ENCODE measurements at places on chromosomes 11 and 22.

DNA sequence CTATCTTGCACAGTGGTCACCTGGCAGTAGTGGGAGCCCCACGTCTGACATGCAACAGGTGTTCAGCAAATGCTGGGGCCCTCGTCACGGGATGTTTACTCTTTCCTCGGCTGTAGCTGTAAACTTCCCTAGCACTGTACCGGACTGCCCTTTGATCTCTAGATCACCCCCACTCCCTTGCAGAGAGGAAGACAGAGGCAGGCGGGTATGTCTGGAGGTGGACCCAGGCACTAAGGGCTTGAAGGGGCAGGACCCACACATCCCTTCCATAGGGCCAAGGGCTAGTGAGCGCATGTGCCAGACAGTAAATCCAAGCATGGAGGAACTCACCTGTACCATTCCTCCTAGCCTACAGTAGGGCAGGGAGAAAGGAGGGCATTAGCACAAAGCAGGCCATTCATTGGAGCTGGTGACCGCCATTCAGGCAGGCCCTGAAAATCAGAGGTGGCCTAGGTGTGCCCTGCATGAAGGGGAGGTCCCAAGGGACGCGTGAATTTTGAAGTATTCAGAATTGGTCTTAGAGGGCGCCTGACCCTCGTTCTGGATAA lies 1.9 kb upstream of the SMTN start:
- no peak for DNase-seq

DNA sequence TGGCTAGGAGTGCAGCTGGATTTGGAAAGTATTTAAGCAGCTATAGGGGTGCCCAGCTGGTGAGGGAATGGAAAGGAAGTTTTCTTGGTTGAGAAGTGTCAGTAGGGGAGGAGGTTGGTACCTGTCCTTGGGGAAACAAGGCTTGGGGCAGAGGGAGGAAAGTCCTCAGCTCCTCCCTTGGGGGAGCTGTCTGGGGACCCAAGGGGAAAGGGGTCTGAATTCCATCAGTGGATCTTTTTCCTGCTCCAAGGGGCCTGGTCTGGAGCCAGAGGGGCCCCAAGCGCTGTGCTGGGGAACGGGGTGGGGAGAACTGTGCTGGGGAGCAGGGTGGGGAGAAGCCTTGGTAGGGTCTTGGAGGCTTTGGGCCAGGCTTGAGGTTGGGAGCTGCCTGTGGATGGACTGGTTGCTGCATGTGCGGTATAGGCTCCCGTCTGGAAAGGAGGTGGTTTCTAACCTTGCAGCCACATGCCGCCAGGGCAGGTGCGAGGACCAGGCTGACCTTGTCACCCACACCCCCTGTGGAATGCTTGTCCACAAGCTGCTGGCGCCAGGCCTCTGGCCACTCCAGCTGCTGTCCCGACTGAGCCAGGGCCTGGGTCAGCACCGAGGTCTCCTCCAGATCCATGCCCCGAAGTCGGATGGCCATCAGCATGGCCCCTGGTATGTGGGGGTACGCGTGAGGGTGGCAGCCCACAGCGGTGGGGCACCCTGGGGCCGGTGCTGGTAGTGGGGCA lies 963 bp downstream of the TYMP start:
- no peak for DNase-seq

- no peak for DNase-seq
Observed at GRCh38 chr11:73978576-73979086, 4.0 kb downstream of the UCP2 start.

GRCh38 chr11:112771851-112772250 lies 189.4 kb upstream of the NCAM1 start:
- no peak for DNase-seq

DNA sequence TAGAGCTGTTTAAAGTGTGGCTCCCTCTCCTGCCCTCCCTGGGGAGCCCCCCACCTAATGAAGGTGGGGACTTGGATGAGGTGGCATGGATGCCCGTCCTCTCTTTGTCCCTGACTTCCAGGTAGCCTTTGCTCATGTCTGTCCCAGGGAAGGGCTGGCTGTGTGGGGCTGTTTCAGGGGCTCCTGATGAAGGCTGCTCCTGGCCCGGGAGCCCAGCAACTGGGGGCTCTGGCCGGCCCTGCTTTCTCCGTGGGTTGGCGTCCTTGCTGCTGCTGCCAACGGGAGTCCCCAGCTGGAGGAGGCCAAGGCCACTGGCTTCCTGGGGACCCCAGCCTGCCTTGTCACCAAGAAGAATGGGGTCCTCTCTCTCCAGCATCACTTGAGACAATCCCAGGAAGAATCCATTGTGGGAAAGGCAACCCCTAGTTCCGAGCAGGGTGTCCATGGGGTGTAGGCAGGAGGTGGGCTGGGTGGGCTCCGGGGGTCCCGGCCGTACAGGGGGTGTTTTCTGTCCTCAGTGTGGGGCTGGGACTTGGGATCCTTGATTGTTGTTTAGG lies 13.2 kb downstream of the GRAMD4 start:
- DNase-seq, result no peak

- no peak for DNase-seq
Observed at GRCh38 chr22:49077586-49077985, 750.1 kb downstream of the BRD1 start.

DNA sequence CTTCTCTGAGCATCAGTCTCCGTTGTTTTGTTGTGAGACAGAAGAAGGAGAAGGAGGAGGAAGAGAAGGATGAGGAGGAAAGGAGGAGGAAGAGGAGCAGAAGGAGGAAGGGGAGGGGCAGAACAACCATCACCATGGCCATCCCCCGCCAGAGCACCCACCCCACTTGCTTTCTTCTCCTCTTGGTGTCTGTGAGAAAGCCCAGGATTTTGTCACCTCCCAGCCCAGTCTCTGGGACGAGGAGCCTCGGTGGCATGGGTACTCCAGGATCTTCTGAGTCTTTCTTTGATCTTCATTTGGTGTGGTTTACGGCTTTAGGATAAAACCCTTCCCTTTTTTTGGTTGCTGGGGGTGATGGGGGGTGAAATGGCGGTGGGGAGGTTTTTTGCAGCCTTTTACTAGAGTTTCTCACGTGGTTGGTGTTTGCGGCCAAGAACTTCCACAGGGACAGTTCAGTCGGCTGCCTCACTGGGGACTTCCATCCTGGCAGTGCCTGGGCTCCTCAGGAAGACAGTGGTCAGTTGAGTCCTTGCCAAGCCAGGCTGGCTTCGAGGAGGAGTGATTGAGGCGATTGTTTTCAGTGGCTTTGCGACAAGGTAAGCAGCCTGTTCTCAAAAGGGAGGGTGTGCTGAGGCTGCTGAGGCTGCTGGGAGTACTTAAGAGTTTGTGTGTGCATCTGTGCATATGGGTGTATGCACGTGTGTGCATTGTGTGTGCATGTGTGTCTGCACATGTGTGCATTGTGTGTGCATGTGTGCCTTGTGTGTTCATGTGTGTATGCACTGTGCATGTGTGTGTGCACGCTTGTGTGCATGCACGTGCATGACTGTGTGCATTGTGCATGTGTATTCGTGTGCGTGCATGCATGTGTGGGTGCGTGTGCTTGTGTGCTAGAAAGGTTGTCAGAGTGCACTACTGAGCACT lies 567.5 kb downstream of the TBC1D22A start:
- no peak for DNase-seq

DNA sequence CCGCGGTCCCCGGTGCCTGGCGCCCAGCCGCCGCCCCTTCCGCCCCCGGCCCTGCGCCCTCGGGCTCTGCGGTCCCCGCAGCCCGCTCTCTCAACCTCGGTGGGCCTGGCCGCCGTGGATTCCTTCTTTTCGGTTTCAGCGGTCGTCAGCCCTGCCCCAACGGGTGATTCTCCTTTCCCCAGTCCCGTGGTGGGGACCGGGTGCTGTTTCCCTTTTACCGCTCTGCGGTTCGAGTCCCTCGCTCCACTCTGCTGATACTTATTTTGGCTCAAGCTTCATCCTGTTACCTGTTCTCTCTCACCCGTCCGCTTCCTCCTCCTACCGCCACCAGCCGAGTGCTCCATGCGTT lies 494 bp downstream of the ZDHHC5 start:
- DNase-seq, result no peak

- DNase-seq, result no peak
Observed at GRCh38 chr11:36088266-36088972, 144.6 kb downstream of the LDLRAD3 start.

DNA sequence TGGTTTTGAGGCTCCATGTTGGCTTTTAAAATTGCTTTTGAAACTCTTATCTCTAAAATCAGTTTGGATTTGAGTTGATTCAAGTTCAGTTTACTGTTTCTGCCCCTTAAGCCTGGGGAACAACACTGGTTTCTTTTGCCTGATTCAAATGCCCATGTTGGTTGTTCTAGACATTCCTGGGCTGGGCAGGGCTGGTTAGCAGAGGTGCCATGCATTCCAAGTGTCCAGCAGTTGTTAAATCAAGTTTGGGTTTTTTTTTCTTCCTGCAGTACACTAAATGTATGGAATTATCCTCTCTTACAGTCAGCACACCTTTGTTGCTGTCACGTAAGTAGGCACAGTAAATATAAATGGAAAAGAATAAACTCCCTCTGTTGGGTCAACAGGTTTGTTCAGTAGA lies 67.2 kb upstream of the MTMR2 start:
- no peak for DNase-seq

DNA sequence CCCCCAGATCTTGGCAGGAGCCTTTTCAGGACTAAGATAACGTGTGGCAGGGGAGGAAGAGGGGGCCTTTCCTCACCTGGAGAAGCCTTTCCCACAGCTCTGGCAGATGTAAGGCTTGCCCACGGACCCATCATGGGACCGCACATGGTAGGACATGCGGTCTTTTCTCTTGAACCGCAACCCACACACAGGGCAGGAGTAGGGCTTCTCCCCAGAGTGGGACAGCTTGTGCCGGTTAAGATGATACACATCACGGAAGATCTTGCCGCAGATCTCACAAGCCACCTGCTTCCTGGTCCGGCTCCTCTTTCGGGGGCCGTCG lies 1.9 kb downstream of the PATZ1 start:
- DNase-seq, result no peak

GRCh38 chr11:132803436-132803835 lies 728.9 kb downstream of the OPCML start:
- DNase-seq, result no peak

DNA sequence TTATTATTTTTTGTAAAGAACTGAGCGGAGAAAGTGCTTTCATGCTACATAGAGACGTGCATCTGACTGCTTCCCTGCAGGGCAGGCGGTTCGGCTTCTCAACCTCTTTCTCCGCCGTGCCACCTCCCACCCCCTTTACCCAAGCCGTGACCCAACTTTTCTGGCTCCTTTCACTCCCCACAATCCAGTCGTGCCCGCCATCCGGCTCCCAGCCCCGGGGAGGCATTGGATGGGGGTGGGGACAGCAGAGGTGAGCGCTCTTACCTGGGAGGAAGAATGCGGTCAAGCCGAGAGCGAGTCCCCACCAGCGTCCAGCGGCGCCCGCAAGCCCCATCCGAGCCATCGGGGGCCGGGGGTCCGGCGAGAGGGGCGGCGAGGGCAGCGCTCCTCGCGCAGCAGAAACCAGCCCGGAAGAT lies 781 bp downstream of the NECTIN1 start:
- peak; percentile 73 for DNase-seq

- DNase-seq, result no peak
Observed at GRCh38 chr22:36335621-36336020, 52.1 kb downstream of the MYH9 start.

DNA sequence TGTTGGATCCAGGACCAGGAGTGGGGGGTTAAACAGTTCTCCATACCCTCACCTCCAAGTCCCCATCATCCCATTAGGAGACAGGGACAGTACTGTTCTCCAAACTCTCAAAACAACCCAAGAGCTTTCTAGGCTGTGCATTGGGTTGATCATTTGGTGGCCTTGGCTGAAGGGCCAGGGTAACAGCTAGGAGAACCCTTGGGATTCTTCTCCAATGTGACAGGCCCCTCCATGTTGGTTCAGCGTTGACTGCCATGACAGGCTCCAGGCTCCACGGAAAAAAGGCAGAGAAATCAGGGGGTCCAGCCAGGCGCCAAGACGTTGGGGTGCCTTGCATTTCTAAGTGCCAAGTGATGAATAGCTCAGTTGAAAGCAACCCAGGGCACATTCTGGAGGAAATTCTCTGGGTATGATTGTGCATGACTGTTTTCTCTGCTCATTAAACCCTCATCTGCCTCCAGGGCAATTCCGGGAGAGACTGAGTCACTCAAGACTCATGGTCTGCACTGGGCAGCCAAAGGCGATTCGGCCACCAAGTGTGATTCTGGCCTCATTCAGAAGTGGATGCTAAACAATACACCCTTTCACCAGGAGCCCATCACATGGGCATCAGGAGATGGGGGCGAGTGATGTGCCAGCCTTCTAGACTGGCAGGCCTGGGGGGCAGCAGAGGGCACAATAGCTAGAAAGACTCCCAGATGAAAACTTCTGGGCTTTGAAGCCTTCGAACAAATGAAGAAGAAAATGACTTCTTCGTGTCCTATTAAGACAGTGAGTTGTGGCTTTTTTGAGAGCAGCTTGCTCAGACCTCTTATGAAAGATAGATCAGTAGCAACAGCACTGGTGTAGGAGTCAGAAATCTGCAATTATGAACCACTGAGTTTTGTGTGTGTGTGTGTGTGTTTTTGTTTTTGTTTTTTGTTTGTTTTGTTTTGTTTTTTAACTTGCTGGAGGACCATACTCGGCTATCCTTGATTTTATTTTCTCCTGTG lies 27.7 kb downstream of the CD44 start:
- no peak for DNase-seq

DNA sequence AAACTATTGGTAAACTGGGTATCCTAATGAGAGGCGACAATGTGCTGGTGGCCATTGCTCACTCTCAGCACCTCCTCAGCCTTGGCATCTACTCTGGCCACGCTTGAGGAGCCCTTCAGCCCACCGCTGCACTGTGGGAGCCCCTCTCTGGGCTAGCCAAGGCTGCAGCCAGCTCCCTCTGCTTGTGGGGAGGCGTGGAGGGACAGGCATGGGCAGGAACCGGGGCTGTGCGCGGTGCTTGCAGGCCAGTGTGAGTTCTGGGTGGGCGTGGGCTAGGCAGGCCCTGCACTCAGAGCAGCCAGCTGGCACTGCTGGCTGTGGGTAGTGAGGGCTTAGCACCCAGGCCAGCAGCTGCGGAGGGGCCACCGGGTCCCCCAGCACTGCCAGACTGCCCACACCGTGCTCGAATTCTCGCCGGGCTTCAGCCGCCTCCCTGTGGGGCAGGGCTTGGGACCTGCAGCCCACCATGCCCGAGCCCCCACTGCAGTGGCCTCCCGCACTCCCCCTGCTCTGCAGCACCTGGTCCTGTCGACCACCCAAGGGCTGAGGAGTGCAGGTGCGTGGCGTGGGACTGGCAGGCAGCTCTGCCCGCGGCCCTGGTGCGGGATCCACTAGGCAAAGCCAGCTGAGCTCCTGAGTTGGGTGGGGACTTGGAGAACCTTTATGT lies 575.9 kb upstream of the ANO3 start:
- no peak for DNase-seq

DNA sequence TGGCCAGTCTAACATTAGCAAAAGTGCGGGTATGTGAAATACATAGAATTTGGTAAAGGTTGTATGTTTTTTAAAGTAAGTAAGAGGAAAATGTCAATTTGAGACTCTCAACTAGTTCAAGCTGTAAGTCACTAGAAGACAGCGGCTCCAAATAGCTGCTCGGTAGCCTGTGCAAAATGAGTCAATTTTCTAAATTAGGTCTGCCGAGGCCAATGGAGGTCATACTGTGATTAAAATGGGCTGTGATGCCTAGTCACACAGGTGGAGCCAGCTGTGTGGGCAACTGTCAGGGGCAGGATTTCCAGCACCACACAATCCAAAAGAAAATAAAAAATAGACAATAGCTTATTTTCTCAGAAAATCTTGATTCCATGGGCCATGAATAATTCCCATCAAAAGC lies 32.3 kb downstream of the KCNA4 start:
- DNase-seq, result no peak

Measured in retina (tissue), 1 donor.